Right kidney (tissue), 9 donors: ENCODE measurements at places on chromosomes 12 and 14.
A peak's percentile ranks its signal among the peaks of the same experiment; 100 is the strongest.

DNA sequence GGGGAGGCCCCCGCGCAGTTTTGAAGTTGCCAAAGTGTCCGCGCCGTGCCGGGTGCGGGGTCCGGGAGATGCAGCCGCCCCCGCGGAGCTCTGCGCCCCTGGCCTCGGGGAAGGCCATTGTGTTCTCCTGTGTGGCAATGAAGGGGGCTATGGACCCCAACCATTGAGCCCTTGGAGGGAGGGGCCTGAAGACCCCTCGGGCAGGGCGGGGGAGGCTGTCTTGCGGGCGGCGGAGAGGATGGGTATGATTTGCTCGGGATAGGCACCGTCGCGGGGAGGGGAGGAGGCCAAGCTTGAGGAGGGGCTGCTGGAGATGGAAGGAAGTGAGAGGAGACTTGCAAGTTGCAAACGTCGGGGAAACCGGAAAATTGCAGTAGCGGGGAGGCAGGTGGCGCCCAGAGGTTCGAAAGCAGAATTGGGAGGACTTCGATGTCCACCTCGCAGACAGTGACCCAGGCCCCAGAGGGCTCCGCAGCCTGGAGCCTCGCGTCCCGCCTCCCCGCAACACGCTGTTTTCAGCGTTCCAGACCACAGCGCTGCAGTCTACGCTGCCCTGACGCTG is 25.4 kb downstream of the BCL11B start:
- peak; percentile 70 for DNase-seq

- no peak for DNase-seq
Measured at GRCh38 chr12:5581019-5581418, 149.1 kb downstream of the NTF3 start.

DNA sequence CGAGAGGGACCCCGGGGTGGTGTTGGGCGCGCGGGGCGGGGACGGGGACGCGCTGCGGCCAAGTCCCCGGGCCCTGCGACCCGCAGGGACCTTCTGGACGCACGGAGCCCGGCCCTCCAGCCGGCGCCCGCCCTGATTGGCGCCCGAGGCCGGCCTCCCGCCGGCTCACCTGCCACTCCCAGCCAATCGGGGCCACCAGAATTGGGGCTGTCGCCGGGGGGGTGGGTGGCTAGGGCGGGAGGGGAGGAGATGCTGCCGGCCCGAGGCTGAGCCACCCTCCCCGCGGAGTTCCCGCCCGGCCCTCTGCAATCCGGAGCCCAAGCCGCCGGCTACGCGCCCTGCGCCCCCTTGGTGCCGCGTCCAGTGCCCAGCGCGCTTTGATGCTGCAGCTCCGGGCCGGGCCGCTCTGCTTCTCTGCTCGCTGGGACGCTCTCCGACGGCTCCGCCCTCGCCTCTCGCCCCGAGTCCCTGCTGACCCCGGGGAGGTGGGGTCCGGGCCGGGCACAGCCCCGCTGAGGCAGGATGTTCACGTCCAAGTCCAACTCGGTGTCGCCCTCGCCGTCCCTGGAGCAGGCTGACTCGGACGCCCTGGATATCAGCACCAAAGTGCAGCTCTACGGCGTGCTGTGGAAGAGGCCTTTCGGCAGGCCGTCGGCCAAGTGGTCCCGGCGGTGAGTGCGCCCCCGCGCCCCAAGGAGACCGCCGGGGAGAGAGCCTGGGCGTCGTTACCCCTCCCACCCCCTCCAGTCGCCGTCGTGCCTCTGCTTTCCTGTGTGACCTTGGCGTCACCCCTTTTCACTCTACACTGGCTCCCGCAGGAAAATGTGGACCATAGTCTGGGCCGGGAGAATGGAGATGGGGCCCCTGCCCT is at the start of gene PLEKHD1:
Gene PLEKHD1 (plus strand): TSS at position 285 of the 871 bp plus-strand sequence. CDS start 238 bp downstream, at position 523.
- DNase-seq, result peak; percentile 57

GRCh38 chr14:78764645-78765044 is 594.5 kb downstream of the NRXN3 start:
- DNase-seq, result no peak

- no peak for DNase-seq
Measured at GRCh38 chr12:91667694-91668093, 478.0 kb downstream of the BTG1 start.

GRCh38 chr12:121799842-121800693 is 3.7 kb upstream of the SETD1B start:
- peak; percentile 88 for DNase-seq
